Stimulated activated CD4-positive, alpha-beta T cell treated with anti-CD3 and anti-CD28 coated beads, Interleukin-1b, Interleukin-23, amount 100 ng/mL, for 24 hours (primary cell): ENCODE measurements at places on chromosomes 6 and 20.

- DNase-seq = no peak
These were observed 132.7 kb upstream of the IFNGR1 start for GRCh38 chr6:137351890-137352289.

GRCh38 chr20:62352402-62353288 is 14.5 kb downstream of the LAMA5 start:
- no peak for DNase-seq

- no peak for DNase-seq
These were observed 65.5 kb downstream of the ANKRD60 start for GRCh38 chr20:58162986-58163385.

- DNase-seq = no peak
These were observed at the start of gene BTBD3 for GRCh38 chr20:11917663-11918062. Gene BTBD3 (plus strand): TSS chr20:11917893. CDS start chr20:11918276, 383 bp downstream.

DNA sequence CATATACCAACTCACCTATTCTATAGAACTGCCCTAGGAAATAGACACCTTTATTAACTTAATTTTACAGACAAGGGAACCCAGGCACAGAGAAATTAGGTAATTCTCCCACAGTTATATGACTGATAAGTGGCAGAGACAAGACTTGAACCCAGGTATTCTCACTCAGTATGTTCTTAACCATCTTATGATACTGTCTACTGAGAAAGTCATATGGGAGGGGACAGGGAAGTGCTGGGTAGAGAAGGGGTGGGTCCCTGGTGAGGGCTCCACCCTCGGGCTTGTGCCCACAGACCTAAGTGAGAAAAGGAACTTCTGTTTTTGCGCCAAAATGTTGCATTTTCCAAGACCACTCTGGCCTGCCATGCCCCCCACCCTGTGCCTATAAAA is 123.5 kb downstream of the RNF144B start:
- no peak for DNase-seq

DNA sequence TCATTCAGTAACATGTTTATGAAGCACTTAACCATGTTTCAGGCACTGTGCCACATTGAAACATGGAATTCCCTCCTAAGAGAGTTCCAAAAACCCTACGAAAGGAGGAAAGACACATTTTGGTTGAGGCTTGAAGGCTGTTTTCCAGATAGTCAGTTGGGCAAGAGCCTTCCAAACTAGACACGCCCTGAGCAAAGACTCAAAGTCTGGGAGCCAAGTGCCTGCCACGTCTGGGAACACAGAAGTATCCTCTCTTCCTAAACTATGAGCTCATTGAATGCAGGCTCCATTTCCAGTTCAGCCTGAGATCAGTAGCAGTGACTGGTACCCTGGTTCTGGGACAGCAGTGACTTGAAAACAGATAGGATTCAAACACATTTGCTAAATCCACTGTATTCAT is 74.5 kb upstream of the FAM8A1 start:
- no peak for DNase-seq

- DNase-seq = no peak
These were observed 3.9 kb upstream of the LRP11 start for GRCh38 chr6:149867876-149868640.

- no peak for DNase-seq
These were observed 4.7 kb downstream of the CD40 start for GRCh38 chr20:46122516-46123481.

- no peak for DNase-seq
These were observed 24.9 kb downstream of the GTPBP2 start for GRCh38 chr6:43604174-43604573.

GRCh38 chr6:3081960-3082359 is 13.7 kb downstream of the RIPK1 start:
- no peak for DNase-seq

GRCh38 chr20:57851796-57852195 is 142.0 kb upstream of the PMEPA1 start:
- no peak for DNase-seq

GRCh38 chr20:11761497-11761896 is 156.2 kb upstream of the BTBD3 start:
- DNase-seq = no peak

- no peak for DNase-seq
These were observed 68.0 kb downstream of the CYB5R4 start for GRCh38 chr6:83927470-83927869.

DNA sequence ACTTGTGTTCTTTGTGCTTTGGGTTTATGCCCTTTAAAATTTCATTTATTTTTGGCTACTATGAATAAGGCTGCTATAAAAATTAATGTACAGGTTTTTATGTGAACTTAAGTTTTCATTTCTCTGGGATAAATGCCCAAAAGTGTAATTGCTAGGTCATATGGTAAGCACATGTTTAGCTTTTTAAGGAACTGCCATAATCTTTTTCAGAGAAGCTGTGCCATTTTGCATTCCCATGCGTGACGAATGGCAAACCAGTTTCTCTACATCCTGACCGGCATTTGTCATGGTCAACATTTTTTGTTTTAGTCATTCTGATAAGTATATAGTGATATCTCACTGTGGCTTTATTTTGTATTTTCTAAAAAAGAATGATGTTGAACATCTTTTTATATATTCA is 236.0 kb upstream of the SGK1 start:
- no peak for DNase-seq

DNA sequence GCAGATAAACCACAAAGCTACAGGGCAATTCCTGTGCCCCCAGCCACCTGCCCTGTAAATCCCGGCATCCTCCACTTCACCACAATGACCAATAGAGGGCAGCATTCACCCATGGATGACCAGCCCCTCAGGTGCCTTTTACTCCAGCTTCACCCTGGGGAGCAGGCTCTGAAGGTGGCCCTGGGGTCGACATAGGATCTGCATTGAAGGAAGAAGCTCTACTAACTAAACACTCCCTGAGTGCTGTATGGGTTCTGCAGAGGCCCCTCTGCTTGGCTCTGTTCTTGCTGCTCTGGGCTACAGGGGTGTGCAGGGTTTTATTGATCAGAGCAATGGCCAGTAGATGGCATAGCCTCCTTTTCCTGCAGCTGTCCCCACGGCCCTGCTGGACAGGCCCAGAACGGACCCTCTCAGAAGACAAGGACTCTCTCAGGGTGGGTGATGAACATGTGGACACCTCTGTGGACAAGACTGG is 20.3 kb downstream of the CST4 start:
- DNase-seq = no peak

DNA sequence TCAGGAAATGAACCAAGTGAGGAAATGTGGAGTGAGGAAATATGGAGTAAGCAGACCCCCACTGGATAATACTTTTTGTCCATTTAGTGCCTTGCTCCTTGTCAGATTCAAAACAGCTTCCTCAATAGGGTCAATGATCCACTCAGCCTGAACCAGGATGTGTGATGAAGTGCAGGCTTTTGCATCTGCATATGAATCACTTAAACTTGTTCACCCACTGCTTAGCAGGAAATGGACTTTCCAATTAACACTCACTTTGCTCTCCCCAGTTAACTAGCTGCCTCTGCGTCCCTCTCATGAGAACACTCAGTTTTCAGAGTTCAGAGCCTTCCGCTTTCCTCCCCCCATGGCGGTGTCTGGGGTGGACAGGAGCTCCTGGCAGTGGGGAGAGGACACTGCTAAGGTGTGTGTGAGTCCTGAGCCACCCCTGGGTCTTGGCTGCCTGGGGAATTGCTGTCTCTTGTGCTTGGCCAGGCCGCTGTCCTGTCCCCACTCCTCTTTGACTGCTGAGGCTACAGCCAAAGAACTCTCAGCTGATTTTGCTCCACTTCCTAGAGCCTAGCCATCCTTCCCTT is 621.8 kb downstream of the CDH26 start:
- no peak for DNase-seq

DNA sequence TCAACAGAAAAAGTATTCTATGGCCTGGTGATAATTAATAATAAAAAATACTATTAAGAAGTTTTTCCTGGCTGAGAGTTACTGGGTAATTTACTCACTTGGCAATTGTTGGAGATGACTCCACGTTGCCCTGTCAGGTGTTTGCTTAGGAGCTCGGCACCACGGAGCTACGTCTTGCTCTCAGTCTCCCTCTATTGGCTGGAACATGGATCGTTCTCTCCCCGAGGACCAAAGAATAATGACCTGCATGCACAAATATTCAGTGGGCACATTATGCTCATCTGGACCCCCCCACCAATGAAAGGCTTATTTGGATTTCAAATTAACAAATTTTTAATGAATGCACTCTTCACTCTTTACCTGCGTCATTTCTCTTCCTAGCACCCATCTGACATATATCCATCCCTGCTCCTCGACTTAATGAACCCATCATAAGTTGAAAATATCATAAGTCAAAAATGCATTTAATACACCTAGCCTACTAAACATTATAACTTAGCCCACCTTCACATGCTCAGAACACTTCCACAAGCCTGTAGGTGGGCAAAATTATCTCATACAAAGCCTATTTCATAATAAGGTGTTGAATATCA is 71.0 kb upstream of the CD83 start:
- DNase-seq = peak; percentile 10

- no peak for DNase-seq
These were observed 21.0 kb downstream of the COL9A1 start for GRCh38 chr6:70281923-70282311.

DNA sequence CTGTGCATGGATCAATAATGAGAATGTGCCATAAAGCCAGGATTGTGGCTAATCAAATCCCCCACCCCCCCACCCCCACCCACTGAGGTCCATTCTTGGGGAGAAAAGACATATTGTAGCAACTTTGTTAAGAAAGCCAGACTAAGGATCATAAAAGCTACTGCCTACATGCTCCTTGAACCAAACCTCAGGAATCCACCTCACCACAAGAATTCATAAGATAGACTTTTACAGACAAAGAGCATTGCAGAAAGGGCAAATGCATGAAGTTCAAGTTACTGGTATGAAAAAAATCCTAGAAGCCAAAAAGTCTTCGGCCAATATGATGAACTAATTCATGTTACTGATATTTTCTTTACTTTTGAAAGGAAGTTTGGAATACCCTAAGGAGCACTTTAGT is 187.9 kb upstream of the ARID1B start:
- DNase-seq = no peak

DNA sequence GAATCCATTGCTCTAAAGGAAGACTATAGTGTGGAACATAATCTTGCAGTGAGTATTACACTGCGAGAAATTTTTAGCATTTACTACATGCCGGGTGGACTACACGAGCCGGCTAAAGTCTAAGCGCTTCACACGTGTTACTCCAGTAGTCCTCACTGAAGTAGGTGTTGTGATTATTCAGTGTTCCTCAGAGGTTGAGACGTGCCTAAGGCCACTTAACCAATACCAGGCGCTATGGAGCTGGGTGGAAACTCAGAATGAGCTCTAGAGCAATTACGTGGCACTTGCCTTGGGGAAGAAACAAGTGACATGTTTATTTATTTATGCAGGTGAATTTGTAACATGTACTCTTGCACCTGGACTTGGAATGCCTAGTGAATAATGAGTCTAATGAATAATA is 46.4 kb downstream of the SASH1 start:
- DNase-seq = no peak

DNA sequence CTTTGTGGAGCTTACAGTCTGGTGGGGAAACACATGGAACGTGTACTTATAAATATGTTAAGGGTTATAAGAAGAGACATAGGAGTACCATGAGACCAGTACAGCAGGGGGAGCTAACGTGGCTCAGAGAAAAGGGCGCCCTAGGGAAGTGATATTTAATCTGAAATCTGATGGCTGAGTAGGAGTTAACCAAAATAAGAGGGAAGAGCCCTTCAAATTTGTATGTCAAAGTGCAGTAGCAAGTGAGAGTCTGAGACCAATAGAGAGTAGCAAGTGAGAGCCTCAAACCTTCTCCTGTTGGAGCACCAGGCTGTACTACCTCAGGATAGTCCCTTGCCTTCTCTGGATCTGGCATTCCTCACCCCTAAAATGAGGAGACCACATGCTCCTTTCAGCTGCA is 6.1 kb upstream of the PKIG start:
- DNase-seq = no peak

DNA sequence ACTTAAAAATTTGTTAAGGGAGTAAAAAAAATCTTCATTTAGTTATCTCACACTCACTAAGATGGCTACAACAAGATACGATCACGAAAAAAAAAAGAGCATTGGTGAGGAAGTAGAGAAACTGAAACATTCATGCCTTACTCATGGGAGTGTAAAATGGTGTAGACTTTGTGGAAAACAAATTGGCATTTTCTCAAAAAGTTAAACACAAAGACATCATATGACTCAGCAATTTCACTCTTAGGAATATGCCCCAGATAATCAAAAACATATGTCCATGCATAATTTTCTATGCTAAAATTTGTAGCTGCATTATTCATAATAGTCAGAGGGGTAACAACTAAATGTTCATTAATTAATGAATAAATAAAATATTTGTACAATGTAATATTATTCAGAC is 120.9 kb upstream of the IRAK1BP1 start:
- DNase-seq = no peak

- DNase-seq = no peak
These were observed 15.4 kb downstream of the SERAC1 start for GRCh38 chr6:158152659-158153058.

DNA sequence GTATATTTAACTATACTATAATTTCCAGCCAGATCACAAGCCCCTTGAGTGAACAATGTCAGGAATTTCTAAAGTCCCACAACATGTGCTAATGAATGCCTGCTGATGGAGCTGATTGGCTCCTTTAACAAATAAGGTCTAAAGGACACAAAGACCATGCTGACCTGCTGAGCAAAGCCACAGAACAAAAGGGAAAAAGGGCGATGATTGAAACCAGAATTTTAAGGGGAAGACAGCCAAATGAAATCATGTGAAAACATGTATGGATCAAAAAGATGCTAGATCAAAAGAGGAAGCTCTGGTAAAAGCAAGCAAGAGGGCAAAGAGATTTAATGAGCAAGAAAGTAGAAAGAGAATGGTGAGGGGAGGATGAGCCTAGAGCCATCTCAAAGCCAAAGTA is 105.6 kb downstream of the DCDC2 start:
- DNase-seq = no peak

DNA sequence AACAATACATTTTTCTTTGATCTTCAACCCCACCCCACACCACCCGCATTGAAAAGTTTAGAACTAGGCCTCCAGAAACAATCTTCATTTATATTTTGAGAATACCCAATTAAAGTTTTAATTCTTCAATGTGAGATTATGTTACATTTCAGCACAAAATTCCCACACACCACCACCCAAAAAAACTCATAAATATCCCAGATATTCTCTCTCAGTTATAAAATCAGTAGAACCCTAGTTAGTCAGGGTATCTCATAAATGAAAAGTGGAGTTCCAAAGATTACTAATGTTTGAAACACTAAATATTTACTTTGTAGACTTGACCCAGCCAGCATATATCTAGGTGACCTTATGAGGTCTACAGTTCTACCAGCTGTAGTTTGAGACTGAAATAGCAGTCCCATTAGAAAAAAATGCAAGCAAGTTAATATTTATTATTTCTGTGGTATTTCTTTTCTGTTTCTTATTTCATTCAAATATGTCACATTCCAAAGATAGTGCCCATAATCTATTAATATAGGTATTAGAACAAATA is 371.0 kb downstream of the TENT5A start:
- DNase-seq = no peak
